Caco-2 (cell line): ENCODE measurements at places on chromosomes 1 and 21. TPM values are rescaled to one million over a fixed set of nuclear protein-coding genes. Genes with fewer than 3 reads are reported as not detected.

OR14K1 gene
- not detected in 2 replicates for total RNA-seq

FCER1G gene
- 1.5 and 2.6 TPM in 2 replicates for total RNA-seq

MMP23B gene
- total RNA-seq, result 3.7 and 6.0 TPM in 2 replicates

- DNase-seq, result no peak
- no peaks in the 10 kb centered on the region for H3K36me3 ChIP-seq
These were observed 1009.9 kb downstream of the ADGRL2 start for GRCh38 chr1:82810601-82811000.

DNA sequence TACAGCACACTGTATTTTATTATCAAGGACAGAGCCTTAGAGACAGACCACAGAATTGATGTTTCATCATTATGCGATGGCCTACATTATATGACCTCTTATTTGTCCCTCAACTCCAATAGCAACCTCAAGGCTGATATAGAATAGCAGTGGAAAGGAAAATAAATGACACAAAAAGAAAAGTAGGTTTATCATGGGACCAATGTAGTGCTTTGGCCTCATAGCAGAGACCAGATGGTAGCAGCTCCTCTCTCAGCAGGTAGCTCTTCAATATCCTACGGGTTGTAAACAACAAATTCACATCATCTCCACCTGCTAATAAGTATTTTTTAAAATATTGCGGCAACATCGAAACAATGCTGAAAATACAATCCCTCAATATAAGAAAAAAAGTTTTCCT lies 25.2 kb downstream of the ANP32E start:
- H3K4me3 ChIP-seq, result no peak overlapping the region
- peaks cover 18% of the 10 kb centered on the region for H3K4me1 ChIP-seq
- DNase-seq, result no peak
- H3K36me3 ChIP-seq, result no peaks in the 10 kb centered on the region
- H3K27ac ChIP-seq, result no peak overlapping the region

DNA sequence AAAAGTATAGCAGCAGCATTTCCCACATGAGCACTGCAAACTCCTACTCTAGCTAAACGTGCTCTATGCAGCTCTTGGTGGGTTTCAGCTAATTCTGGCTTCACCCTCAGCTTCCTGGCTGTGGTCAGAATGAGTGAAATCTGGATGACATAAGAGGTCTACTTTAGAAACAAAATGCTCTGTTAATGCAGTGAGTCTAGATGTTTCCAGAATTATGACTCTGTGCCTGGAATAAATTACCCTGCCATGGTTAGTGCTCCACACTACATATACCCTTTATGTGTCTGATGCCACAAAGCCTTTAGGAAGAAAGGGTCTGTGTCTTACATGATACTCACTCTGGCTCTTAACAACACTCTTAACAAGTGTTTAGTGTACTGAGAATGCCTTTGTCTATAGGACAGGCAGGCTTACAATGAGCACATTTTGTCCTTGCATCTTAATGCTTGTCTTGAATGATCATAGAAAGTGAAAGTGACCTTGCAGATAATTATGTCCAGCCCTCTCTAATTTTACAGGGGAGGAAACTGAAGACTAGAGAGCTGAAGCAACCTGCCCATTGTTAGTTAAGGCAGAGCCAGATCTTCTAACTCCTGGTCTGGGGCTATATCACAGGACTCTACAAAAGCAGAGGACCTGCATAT lies 9.2 kb downstream of the S100A10 start:
- H3K27me3 ChIP-seq, result no peaks in the 10 kb centered on the region
- H3K4me1 ChIP-seq, result peaks cover 96% of the 10 kb centered on the region
- H3K27ac ChIP-seq, result peak overlapping the region; percentile 50
- no peak overlapping the region for H3K4me3 ChIP-seq
- H3K36me3 ChIP-seq, result peaks cover 9% of the 10 kb centered on the region
- DNase-seq, result no peak

UCHL5 gene
- total RNA-seq, result 49.6 and 49.9 TPM in 2 replicates

DISP1 gene
- total RNA-seq, result 6.6 and 7.1 TPM in 2 replicates

DNA sequence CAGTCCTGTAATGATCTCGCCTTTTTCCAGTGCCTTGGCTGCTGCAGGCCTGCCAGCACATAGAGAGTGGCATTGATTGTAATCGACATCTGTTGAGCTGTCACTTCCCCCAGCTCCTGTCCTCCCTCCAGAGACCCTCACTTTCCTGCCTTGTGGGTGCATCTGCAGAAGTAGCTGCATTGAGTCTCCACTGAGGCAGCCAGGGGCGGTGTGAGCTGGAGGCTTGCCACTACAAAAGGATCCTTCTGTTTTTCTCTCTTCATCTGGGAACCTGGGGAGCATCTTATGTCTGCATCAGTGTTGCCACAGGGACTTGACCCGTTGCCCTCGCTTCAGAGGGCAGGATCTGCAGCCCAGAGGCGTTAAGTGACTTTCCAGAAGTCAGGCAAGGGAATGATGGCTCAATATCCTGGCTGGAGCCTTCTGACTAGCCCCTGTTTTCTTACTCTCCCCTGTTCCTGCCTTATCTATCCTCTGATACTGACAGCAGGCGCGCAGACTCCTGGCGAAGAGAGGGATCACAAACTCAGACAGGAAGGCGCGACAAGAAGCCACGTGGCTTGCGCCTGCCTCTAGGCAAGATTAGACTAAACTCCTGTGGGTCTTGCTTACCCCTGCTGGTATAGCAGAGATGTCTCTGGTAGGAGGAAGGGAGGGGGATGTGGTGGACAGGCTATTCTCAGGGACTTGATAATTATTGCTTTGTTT lies 13.3 kb upstream of the FMOD start:
- DNase-seq, result no peak
- no peak overlapping the region for H3K4me3 ChIP-seq
- no peak overlapping the region for H3K27ac ChIP-seq
- H3K4me1 ChIP-seq, result peaks cover 5% of the 10 kb centered on the region; the same call in 1 of the 2 replicates

DNA sequence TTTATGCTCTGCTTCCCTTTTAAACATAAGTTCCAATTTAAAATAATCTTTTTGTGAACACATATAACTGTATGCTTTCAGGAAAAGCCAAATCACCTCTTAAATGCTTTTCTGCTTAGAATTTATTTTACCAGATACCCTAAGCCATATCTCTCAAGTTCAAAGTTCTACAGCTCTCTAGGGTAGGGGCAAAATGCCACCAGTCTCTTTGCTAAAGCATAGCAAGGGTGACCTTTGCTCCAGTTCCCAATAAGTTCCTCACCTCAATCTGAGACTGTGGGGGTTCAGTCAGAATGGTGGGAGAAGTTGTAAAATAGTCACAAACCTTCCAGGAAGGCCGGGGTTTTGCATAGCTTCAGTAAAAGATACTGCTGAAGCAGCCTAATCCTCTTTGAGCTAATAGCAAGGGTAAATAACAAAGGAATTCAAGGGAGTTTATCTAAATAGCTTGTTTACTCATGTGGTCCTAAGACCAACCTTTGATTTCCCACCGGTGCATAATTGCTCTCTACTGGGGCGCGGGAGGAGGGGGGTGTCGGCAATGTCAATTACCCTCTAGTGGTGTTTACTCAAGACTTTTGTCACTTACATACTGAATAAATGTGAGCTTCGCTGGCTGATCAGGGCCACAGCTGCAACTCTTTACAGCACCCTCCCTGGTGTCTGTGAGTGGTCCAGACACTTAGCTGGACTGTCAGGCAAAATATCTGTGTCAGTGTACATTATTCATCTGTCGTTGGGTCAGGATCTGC lies 1376.2 kb downstream of the NCAM2 start:
- no peak overlapping the region for H3K4me3 ChIP-seq
- peaks cover 23% of the 10 kb centered on the region for H3K4me1 ChIP-seq
- DNase-seq, result peak; percentile 84
- H3K36me3 ChIP-seq, result no peaks in the 10 kb centered on the region; the same call in 1 of the 2 replicates
- no peaks in the 10 kb centered on the region for H3K27me3 ChIP-seq
